AG04449 (cell line): ENCODE measurements at places on chromosomes 11 and 22.

GRCh38 chr11:46856605-46857343, 10.7 kb upstream of the CKAP5 start:
- no peak for DNase-seq

DNA sequence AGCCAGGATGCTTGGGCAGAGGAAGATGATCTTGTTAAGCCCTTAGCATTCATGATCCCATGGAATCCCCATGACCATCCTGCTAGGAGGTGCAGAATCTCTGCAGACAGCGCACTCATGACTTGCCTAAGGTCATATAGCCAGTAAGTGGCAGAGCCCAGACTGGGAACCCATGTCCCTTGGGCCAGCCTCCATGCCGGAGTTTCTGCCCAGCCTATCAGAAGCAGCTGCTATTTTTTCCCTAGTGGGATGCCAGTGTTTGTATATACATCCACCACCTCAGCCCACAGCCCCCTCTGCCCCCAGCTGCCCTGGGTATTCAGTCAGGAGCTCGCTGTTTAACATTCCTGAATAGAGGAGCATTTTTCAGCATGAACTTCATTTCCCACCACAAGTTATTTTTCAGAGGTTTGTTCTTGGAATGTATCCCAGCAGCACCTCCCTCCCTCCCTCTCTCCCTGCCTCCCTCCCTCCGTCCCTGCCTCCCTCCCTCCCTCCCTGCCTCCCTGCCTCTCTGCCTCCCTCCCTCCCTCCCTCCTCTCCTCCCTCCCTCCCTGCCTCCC, 34.4 kb upstream of the SUSD2 start:
- peak; percentile 72 for DNase-seq

GRCh38 chr11:33534575-33534974, 166.1 kb downstream of the C11orf91 start:
- no peak for DNase-seq

GRCh38 chr11:8641332-8641731, 41.1 kb downstream of the TRIM66 start:
- no peak for DNase-seq

GRCh38 chr11:111836721-111837120, 34.7 kb downstream of the ALG9 start:
- no peak for DNase-seq

DNA sequence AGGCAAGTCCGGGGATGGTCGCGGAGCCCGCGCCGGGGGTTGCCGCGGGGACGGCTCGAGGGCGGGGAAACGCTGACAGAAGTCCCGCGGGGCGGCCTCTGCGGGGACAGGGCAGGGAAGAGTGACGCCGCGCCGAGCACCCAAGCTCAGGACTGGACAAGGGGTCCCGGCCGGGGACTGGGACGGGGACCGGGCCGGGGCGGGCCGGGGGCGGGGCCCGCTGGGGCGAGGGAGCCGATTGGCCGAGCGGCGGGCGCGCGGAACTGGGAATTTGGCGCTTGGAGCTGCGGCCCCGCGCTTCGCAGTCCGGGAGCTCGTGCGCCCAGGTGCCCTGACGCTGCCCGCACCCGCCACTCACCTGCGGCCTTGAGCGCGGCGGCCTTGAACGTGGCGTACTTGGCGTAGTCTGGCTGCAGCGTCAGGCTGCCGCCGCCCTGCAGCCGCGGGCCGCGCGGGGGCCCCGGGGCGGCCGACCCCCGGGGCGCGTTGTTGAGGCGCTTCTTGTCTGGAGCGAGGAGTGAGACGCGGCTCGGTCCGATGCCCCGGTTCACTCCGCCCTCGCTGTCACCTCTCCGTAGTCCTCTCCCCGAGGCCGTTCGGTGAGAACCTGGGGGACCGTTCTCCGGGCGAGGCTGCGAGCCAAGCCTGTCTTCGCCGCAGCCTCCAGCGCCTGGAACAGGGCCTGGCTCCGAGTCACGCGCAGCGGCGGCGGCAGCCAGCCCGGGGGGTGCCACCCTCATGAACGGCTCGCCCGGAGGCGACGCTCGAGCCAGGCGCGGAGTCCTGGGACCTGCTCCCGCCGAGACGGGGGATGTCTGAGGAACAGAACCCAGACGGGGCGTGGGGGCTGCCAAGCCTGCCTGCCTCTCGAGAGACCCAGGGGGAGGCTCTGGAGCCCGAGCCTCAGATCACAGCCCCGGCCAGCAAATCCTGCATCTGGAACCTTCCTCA, 4.5 kb downstream of the SHISA8 start:
- no peak for DNase-seq

DNA sequence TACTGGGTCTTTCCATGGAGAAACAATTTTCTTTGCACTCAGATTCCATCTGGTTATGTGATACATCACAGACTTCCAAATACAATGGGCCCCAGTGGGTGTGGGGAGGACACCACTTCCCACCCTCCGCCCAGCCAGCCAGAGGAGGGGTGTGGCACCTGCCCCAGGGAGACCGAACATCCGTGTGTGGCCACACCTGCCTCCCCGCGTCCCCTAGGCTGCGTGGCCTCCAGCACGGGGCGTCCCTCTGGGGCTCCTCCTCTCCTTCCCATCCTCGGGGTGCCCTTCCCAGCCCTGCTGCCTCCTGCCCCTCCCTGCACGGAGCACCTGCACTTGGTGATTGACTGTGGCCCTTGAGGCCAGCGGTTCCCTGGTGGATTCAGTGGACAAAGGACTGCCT, 49.1 kb downstream of the CERK start:
- DNase-seq, result no peak

DNA sequence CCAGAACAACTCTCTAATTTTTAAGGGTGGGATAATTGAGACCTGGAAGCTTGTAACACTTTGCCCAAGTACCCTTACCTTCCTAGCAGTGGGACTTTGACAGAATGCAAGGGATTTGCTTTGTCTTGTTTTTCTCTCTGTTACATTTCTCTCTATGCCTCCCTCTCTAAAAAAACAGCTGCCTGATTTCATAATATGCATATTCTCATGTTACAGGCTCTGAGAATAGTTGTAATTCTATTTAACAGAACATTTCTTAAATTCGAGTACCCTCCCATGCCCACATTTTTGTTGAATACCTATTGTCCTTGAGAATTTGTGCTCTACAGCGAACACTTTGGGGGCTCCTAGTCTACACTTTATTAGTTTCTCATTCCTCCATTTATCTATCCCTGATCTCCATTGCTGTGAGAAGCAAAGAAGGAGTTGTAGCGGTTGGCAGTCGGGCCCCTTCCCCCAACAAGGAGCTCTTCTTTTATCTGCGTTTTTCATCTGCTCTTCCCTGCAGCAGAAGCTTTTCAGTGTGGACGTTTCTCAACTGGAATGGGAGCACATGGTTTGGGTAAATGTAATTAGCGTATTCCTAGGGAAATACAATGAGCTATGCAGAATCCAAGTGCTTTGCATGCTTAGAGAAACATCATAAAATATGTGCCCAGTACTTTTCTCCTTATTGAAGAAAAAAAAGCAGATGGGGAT, 117.7 kb upstream of the CCDC90B start:
- DNase-seq, result no peak

DNA sequence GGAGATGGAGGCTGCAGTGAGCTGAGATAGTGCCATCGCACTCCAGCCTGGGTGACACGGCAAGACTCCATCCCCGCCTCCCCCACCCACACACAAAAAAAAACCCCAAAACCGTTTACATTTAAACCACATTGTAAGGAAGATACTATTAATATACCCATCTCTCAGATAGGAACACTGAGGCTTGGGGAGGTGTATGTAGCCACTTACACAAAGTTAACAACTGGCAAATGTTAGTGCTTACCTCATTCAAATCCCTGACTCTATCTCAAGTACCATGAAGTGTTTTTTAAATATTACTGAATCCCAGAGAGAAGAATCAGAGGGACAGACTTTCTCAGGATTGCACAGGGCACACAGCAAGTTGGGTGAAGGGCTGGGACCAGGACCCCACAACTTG, 164.5 kb downstream of the MIAT start:
- DNase-seq, result no peak

DNA sequence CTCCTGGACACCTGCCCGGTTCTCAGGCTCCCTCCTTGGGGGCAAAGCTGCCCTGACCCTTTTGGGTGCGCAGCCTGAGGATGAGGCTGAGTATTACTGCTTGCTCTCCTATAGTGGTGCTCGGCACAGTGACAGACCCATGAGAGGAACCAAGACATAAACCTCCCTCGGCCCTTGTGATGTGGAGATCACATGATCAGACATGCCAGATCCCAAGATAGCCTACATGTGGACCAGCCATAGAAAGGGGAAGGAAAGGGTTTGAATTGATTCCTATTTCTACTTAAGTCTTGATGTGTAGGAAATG, 125.3 kb downstream of the VPREB1 start:
- DNase-seq, result no peak

DNA sequence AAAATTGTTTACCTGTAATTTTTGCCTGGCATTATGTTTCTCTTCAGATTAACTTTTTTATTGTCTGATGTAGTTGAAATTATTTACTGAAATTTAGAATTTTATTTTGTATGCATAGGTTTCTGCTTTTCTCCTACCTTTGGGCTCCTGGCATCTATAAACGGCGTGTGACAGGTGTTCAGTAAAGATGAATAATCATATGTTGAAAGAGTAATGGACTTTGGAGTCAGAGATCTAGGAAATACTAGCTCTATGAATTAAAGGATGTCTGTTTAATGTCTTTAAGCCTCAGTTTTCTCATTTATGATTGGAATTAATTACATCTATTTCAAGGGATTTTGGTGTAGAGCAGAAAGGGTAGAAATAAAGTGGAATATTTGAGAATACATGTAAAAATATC, 7.2 kb upstream of the ANGPTL5 start:
- no peak for DNase-seq

GRCh38 chr22:49760630-49761571, 66.8 kb downstream of the BRD1 start:
- DNase-seq, result no peak

- no peak for DNase-seq
These were observed 42.1 kb upstream of the ATXN10 start for GRCh38 chr22:45629469-45630089.

GRCh38 chr11:119754199-119754598, 25.2 kb upstream of the NECTIN1 start:
- DNase-seq, result no peak

GRCh38 chr22:23800297-23801237, 13.8 kb downstream of the SMARCB1 start:
- DNase-seq, result no peak

DNA sequence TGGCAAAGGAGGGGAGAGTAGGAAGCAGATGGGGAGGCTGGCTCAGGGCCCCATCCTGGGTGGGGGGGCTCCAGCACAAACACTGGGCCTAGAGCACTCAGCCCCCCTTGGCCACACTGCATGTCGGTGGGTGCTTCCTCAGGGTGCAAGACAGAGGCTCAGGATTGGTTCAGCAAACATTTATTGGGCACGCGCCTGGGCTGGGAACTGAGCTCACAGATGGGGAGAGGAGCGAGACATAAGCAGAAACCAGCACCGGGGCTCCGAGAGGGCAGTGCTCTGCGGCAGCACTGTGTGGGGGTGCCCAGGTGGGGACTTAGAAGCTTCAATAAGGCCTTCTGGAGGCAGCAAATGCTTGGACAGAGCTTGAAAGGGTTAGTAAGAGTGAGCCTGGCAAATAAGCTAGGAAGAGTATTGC, 12.1 kb upstream of the EHD1 start:
- no peak for DNase-seq

GRCh38 chr11:69848201-69848600, 29.0 kb upstream of the FGF3 start:
- peak; percentile 5 for DNase-seq

DNA sequence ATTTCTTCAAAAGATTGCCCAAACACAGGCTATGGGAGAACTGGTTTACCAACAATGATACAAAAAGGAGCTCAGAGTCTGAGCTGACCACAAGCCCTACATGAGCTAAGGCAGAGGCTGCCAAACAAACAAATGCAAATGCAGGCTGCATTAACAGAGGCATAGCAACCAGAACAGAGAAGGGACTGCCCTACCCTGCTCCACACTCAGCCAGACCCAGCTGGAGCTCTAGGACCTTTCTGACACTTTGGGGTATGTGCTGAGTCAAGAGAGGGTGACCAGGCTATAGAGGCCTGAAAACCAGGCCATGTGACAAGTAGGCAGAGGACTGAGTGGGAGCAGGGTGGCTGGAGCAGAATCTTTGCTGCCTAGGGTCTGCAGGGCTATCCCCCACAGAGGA, 17.8 kb upstream of the P2RY2 start:
- no peak for DNase-seq

- DNase-seq, result no peak
These were observed 27.3 kb downstream of the SYT7 start for GRCh38 chr11:61553373-61554171.

GRCh38 chr11:14977101-14977880, 5.1 kb upstream of the CALCA start:
- no peak for DNase-seq

DNA sequence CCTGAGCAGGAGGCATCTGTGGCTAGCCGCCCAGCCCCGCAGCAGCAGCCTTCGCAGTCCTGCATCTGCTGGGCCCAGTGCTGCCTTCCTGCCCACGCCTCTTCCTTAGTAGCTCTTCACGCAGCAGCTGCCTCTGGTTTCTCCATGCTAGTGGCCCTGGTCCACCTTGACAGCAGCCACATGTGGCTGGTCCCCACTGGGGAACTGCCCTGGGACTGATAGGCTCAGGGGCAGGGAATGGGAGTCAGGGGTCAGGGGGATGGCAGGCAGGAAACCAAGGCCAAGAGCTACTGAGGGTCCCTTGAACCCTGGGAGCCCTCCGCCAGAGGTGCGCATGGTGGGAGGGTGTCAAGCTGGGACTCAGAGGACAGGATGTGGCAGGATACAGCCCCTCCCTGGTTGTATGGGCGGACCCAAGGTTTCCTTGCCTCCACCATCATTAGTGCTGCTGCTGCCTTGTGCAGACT, 99.4 kb upstream of the PITPNB start:
- DNase-seq, result no peak

DNA sequence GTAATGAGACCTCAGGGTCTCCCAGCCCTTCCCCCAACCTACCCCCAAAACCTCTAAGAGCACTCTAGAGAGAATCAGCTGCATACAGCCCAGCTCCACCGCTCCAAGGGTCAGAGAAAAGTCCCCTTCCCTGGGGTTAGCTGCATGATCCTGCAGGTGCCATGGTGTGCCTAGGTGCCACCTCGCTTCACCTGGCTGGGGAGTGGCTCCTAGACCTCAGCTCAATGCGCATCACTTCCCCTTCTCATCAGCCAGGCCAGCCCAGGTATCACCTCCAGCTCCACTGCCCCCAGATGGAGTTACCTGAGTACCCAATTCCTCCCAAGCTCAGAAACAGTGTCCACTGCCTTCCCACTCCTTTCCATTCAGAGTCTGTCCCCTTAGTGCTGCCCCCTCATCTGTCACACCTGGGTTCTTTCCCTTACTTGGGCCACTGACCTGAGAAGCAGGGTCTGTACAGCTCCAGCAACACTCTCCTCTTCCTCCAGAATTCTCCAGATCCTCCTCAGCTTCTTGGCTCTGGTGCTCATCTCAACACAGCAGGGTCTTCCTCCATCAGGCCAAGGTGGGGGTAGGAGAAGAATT, 1.3 kb downstream of the STARD10 start:
- DNase-seq, result no peak
